ENCODE measurements at places on chromosomes 7 and 10.
A peak's percentile ranks its signal among the peaks of the same experiment; 100 is the strongest.

- peak; percentile 25 for DNase-seq
These were observed 265.1 kb downstream of the HTR7 start for GRCh38 chr10:90592638-90593302.

- no peak for DNase-seq
These were observed 173.6 kb upstream of the PRSS58 start for GRCh38 chr7:142431491-142431890.

DNA sequence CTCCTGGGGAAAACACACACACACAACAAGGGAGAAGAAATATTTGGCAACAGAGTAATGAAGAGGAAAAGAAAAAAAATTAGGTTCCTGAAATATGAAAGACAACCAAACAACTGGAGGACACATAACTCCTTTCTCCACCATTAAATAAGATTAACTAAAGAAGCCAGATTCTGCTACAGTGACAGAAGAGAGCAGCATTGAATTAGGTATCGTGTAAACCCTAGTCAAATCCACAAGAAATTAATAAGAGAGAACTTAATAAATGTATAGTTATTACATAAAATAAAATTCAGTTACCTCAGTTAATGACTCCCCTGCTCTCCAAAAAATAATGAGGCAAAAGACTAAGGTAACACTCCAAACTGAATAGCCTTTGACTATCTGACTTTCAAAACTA is 306.7 kb downstream of the CRPPA start:
- no peak for DNase-seq

GRCh38 chr10:129935102-129935866 is 28.8 kb downstream of the EBF3 start:
- no peak for DNase-seq

- DNase-seq = no peak
These were observed 92.9 kb downstream of the PLXDC2 start for GRCh38 chr10:19908991-19909696.

DNA sequence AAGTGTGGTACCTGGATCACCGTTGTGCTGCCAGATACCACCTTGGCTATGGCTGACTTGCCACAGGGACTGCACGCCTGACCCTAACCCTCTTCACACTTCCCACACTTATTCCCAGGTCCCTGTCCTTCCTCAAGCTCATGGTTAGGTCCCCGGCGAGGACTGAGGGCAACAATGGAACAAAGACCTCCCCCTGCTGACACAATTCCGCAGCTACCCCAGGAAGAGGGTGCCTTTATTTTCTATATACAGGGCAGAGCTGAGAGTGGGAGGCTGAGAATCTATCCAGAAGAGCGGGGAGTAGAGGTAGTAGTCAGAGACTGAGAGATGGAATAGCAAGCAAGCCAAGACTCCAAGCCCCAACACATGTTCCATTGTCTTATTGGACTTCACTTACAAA is 118.1 kb upstream of the SEM1 start:
- no peak for DNase-seq

- DNase-seq = peak; percentile 92
These were observed 108.3 kb downstream of the REEP3 start for GRCh38 chr10:63629363-63630084.

GRCh38 chr7:124179641-124180040 is 146.8 kb upstream of the TMEM229A start:
- DNase-seq = no peak

DNA sequence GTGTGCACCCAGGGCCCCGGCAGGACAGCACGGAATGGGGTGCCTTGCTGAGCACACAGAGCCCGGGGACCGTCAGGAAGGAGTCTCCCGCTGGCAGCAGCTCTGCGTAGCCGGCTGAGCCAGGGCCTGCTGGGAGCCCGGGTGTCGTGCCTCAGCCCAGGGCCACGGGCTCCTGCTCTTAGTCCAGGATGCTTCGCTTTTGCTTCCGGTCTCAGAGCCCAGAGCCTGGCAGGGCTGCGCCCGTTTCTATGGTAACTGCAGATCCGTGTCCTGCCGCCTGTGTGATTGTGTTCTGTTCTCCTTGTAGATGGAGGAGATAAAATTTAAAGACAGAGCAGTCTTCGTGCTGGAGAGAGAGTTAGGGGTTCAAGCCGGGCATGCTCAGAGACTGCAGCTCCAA is 53.7 kb upstream of the DPYSL4 start:
- no peak for DNase-seq

DNA sequence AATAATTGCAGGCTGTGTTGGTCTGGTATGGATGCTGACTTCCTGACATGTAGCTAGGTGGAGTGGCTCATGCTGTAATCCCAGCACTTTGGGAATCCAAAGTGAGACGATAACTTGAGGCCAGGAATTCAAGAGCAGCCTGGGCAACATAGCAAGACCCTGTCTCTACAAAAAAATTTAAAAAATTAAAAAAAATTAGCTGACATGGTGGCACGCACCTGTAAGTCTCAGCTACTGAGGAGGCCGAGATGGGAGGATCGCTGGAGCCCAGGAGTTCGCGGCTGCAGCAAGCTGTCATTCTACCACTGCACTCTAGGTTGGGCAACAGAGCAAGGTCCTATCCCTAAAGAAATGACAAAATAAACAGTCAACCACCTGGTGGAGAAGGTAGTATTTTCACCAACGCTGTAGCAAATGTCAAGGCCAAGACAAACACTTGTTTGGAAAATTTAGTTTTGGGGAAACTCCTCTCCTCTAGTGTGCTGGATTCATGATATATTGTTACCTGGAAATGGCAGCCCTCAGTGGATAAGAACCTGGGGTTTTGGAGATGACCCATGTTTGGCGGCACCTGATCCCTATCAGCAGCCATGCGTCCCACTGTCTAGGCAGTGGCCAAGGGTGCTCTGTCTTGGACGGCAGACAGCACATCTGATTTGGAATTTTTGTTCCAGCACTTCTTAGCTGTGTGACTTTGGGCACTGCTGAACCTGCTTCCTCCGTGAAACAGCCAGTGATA is 29.5 kb downstream of the CUX1 start:
- no peak for DNase-seq

- no peak for DNase-seq
These were observed 311.0 kb downstream of the GPAM start for GRCh38 chr10:111872591-111872990.

DNA sequence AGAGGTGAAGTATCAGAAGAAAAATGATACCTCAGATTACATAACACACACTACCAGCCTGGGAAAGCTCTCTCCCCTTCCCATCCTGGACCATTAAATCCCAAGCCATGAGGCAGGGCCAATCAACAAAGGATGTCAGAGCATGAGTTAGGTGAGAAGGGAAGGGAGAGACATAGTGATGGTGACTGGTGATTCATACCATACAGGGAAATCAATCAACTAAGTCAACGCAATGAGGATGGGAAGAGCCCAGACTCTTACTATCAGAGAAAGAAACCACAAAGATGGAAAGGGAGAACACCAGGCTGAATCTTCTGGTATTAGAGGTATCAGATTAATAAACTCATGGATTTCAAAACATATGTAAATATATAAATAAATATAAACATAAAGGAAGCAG is 185.4 kb downstream of the KMT2E start:
- no peak for DNase-seq

GRCh38 chr7:148623586-148624282 is 33.2 kb downstream of the C7orf33 start:
- peak; percentile 36 for DNase-seq

GRCh38 chr7:27435461-27435860 is 192.9 kb downstream of the EVX1 start:
- DNase-seq = no peak

DNA sequence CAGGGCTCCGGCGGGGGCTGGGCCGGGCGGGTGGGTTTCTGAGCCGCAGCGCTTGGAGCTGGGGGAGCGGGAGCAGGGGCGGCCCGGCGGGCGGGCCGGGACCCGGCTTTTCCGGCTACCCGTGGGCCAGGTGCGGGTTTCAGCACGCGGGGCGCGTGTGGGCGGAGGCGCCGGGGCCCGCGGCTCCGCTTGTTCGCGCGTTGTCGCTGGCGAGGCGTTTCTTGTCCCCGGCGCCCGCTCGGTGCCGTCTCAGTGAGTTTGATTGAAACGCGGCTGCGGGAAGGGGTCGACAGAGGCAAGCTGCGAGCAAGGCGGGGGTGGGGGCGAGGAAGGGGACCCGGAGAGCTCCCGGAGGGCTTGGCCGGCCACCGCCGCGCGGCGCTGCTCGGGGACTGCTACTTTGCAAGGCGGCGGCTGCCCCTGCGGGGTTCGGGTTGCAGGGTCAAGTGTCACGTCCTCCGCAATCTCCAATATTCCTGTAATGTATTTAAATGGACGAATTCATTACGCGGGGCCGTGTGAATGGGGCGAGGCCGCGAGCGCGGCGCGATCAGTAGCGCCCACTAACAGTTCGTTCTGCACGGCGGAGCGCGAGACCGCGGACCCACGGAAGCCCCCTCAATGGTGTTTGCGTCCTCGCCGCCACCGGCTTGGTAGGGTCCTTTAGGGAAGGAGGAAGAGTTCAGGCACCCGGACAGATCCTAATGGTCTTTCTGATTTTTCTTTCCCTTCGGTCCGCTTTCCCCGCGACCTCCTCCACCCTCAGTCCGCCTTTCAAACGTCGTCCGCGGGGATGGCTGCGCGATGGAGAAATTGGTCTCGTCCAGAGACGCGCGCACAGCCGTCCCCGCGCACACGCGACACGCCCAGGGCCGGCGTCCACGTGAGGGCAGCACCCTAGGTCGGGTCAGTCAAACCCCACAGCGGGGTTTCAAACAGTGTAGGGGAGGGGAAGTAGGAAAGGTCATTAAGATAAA is 76.9 kb downstream of the INSIG1 start:
- no peak for DNase-seq

GRCh38 chr7:47583739-47584535 is 2.0 kb upstream of the TNS3 start:
- no peak for DNase-seq

- DNase-seq = no peak
These were observed 33.0 kb upstream of the POM121L12 start for GRCh38 chr7:53002389-53002788.

- DNase-seq = no peak
These were observed 148.3 kb upstream of the BMPER start for GRCh38 chr7:33757050-33757449.

DNA sequence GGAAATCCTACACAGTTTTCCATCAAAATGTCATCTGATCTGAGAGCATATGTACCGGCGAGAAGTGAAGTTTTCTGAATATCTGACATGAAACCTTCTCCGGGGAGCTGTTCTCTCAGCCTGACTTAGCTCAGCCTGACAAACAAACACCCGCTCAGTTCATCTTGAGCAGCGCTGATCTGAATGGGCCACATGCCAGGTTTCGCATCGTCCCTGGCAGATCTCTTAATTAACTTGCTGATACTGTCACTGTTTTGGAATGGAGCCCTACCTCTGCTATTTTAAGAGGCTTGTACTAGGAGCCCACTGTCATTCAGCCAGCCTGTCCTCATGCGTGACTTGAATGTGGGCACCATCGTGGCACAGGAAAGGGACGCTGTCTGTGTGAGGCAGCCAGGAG is 109.2 kb downstream of the STRA8 start:
- DNase-seq = no peak

DNA sequence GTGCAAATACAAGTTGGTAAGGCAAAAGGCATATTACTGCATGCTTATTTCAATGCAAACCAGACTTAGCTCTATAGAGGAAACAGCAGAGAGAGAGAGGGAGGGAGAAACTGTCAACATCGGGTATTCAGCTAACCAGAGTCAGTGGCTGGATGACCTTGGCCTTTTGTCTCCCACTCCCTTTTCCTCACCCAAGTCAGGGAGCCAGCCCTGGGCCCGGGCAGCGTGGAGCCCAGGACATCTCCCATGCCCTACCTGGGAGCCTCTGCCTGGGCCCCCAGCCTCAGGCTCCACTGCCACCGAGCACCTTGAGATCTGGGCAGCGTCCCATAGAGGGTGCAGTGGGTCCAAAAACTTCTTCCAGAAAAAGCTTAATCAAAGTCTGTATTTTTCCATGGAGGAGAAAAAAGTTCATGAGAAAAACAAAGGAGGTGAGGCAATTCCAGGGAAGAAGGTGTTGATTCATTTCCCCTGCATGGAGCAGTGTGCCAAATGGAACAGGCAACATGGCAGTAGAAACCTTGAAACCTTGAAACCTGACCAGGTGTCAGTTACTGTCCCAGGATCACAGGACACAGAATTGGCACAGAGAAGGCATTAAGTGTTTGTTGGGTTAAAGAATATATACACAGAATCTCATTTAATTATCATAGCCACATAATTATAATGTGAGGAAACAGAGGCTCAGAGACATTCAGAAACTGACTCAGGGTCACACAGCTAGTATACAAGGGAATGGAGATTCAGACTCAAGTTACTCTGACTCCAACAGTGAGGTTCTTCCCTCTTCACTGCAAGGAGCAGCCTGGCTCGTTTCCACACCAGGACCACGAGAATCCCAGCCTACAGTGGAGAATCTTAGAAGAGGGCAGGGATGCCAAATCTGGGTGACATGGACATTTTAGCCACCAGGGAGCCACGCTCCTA is 5.8 kb upstream of the NCOA4 start:
- DNase-seq = no peak

GRCh38 chr10:413662-414071 is 275.8 kb downstream of the DIP2C start:
- DNase-seq = no peak

DNA sequence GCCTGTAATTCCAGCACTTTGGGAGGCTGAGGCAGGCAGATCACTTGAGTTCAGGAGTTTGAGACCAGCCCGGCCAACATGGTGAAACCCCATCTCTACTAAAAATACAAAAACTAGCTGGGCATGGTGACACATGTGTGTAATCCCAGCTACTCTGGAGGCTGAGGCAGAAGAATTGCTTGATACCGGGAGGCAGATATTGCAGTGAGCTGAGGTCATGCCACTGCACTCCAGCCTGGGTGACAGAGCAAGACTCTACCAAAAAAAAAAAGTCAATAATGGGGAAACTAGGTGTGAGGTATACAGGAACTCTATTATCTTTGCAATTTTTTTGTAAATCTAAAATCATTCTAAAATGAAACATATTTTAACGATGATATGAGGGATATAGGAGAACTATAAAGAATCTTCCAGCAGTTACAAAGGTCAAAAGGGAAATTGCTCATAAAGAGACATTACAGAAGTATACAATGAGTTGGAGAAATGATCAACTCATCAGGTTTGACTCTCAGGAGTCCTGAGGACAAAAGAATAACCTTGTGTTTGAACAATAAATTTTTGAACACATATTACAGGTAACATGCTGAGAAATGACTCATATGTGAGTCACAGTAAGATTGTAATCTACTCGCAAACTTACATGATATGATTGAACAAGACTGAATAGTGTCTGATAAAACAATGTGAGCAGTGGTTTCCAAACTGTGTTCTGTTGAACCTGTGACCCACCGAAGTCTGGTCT is 272.6 kb downstream of the FGFR2 start:
- no peak for DNase-seq

- no peak for DNase-seq
These were observed 22.7 kb upstream of the TMEM254 start for GRCh38 chr10:80055760-80056159.

GRCh38 chr7:31145339-31145738 is 93.2 kb downstream of the ADCYAP1R1 start:
- no peak for DNase-seq

GRCh38 chr7:156160811-156161210 is 348.5 kb upstream of the SHH start:
- no peak for DNase-seq

GRCh38 chr7:134729895-134730294 is 49.5 kb upstream of the CALD1 start:
- DNase-seq = no peak
